ENCODE measurements at places on chromosomes 1 and 21.
A peak's percentile ranks its signal among the peaks of the same experiment; 100 is the strongest.

GRCh38 chr1:224884361-224884801, 45.1 kb upstream of the DNAH14 start:
- DNase-seq: no peak

DNA sequence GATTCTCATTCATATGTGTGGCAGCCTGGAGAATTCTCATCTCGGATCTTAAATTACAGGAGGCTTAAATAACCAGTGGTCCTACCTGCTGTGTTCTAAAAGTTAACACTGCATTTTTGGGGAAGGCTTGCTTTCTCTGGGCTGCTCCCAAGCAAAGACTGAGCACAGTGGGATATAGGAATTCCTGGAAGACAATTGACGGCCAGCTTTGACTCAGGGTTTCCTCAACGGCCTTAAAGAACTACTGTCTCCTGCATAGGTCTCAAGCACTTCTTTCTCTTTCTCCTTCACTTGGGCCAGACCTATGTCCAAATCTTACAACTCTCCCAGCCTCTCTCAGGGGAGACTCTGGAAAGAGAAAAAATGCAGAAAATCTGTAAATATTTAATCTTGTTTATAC, 1.0 kb upstream of the KRTAP13-3 start:
- DNase-seq: no peak

DNA sequence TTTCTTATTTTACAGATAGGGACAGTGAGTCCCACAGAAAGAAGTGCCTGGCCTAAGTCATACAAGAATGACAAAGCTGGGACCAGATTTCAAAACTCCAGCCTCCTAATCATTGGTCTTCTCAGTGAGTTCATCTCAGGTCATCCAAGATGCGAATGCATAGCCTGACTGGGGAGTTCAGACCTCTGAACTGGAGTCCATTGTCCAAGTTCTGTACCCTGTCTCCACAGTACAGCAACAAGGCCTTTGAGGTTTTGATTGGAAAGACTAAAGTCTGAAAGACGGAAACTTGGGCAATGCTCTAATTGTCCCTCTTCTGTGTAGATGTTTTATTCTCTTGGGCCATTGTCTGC, 62.0 kb downstream of the TNN start:
- no peak for DNase-seq

GRCh38 chr1:57576756-57577155, 152.9 kb upstream of the DAB1 start:
- DNase-seq: peak; percentile 71

DNA sequence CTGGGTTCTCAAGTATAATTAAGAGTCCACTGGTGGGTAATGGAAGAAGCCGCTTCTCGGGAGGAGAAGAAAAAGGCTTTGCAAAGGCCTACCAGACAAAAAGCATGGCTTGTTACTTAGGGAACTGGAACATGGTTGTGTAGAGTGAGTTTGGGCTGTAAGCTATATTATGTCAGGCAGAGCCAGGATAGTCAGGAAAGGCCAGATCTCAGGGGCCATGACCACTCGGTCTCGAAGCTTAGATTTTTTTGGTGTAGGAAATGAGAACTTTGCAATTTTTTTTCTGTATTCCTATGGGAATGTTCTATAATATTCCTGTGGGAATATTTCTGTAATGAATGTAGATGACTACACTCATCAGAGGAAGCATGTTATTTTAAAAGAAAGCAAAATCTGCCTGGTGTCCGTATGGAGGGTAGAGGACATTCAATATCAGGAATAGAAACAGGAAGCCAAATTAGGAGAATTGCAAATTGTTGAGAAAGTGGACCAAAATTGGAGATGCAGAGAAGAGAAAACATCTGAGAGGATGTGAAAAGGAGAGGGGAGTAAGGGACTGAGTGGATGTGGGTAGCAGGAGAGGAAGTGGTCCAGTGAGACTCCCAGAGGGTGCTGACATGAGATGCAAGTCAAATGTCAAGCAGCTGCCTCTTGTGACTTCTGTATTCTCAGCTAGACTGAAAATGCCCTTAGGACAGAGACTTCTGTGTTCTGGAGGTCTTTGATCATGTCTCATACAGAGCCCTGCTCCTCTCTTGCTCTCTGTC, 45.2 kb upstream of the HAO2 start:
- no peak for DNase-seq

GRCh38 chr1:64107632-64108031, 95.8 kb upstream of the UBE2U start:
- no peak for DNase-seq

GRCh38 chr1:79079770-79080169, 73.2 kb upstream of the ADGRL4 start:
- no peak for DNase-seq

DNA sequence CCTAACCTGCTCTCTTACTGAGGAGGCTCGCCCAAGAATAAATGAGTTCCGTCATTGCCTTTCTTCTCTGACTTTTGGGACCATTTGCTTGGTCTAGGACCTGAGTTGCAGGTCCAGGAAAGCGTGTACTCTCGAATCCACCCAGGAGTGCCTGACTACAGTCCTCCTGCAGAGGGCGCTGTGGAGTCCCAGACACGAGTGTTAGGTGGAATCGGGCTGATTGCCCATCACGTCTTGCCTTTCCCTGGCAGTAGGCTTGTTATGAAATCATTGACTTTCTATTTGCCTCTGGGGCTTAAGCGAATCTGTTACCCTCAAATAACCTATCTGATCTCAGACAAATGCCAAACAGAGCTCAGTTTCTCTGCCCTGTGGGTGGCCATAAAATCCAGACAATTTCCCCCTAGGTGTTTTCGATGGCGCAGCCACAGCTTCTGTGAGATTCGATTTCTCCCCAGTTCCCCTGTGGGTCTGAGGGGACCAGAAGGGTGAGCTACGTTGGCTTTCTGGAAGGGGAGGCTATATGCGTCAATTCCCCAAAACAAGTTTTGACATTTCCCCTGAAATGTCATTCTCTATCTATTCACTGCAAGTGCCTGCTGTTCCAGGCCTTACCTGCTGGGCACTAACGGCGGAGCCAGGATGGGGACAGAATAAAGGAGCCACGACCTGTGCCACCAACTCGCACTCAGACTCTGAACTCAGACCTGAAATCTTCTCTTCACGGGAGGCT, at the start of gene IL20:
TSS of gene IL20 (plus strand) at position 685 of the 733 bp plus-strand sequence. CDS start 230 bp downstream, outside the sequence.
- DNase-seq: peak; percentile 66

GRCh38 chr1:25990702-25991395, 7.0 kb downstream of the PAFAH2 start:
- no peak for DNase-seq

DNA sequence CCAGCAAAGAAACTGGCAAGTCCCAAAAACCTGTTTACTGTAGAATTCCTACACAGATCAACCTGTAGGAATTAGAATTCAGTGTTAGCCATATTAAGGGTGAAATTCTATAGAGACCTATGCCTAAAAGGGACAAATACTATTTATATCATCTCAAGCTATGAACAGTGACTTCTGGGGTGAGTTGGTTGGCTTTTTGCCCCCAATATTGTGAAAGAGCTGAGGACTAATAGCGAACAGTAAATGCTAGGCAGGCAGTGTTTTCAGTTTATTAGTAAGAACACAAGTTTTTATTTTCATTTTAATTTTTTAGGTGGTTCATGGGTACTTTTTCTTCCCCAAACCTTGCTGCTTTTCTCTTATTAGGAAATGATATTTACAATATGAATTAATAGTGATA, 15.3 kb downstream of the SLC16A4 start:
- no peak for DNase-seq

DNA sequence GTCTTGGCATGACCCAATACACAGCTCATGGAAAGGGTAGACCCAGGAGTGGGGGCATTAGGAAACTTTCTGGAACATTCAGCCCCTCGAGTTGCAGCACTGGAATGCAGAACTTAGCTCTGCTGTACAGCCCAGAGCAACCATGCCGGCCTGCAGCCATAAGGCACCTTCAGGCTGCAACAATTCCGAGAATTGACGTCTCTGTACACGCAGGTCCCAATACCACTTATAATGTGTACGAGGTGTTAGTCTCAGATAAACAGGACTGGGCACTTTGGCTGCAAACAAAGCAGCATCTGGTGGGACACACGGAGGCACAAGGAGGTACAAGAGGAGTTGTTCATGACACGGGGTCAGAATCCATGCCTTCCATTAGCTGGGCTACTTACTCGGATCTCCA, 7.9 kb downstream of the CBR1 start:
- DNase-seq: no peak

- DNase-seq: no peak
Observed at GRCh38 chr1:243396876-243397275, 141.0 kb downstream of the SDCCAG8 start.

DNA sequence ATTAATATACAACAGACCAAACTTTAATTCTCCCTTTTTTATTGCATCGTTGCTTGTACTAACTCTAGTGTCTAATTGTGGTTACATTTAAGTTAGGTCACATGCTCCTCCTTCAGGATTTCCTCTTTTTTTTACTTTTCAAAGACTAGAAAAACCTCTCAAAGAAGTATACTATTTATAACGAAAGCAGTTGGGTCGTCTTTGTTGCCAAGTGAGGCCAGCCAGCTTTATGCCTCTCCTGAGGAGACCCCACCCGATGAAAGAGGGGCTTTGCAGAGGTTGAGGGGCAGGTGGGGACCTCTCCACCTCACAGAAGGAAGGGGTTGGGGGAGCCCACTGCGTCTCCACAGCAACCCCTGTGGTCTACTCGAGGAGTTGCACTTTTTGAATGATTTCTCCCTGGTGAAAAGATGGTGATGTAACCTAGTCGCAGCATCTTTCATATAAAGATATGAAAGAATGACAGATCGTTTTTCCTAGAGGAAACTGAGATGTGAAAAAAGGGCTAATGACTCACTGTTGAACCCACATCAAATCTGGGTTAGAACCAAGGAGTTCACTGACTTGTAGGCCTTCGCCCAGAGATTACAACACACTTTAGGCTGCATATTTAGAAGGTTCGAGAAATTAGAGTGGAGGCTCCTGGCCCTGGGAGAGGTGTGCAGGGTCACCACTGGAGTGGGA, 6.4 kb downstream of the TGFB2 start:
- DNase-seq: no peak

GRCh38 chr1:230270185-230270558, 156.0 kb downstream of the PGBD5 start:
- DNase-seq: no peak

- no peak for DNase-seq
Observed at GRCh38 chr1:206001476-206001888, 1.7 kb downstream of the RAB7B start.

- no peak for DNase-seq
Observed at GRCh38 chr1:35223084-35223630, 30.2 kb upstream of the SFPQ start.

GRCh38 chr1:166974647-166975345, 544 bp downstream of the ILDR2 start:
- DNase-seq: peak; percentile 49

GRCh38 chr1:16068356-16069270, 4.8 kb downstream of the FAM131C start:
- no peak for DNase-seq

DNA sequence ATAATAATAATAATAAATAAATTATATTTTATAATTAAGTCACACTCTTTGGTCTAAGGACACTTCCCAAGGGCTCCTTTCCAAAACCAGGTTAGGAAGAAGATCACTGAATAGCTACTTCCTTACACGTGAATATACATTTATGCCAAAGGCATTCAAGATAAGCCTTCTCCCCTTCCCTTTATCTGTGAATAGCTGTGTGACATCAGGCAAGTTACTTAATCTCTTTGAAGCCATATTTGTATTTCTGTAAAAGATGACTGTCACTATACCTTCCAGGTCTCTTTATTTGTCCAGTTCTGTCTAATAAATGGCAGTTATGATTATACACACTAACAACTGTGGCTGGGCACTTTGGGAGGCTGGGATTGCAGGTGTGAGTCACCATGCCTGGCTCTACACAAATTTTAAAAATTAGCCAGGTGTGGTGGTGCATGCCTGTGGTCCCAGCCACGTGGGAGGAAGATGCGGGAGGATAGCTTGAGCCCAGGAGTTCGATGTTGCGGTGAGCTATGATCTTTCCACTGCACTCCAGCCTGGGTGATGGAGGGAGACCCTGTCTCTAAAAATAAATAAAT, 5.5 kb upstream of the RNF11 start:
- DNase-seq: no peak

- no peak for DNase-seq
Observed at GRCh38 chr1:236083650-236084385, 18.9 kb upstream of the NID1 start.

- no peak for DNase-seq
Observed at GRCh38 chr1:77253211-77253610, 28.6 kb upstream of the AK5 start.

GRCh38 chr1:10796029-10796944, at the start of gene CASZ1:
Gene CASZ1, minus strand, starts transcription at chr1:10796646. Its CDS starts 102,757 bp downstream, at chr1:10693889.
- DNase-seq: peak; percentile 62

DNA sequence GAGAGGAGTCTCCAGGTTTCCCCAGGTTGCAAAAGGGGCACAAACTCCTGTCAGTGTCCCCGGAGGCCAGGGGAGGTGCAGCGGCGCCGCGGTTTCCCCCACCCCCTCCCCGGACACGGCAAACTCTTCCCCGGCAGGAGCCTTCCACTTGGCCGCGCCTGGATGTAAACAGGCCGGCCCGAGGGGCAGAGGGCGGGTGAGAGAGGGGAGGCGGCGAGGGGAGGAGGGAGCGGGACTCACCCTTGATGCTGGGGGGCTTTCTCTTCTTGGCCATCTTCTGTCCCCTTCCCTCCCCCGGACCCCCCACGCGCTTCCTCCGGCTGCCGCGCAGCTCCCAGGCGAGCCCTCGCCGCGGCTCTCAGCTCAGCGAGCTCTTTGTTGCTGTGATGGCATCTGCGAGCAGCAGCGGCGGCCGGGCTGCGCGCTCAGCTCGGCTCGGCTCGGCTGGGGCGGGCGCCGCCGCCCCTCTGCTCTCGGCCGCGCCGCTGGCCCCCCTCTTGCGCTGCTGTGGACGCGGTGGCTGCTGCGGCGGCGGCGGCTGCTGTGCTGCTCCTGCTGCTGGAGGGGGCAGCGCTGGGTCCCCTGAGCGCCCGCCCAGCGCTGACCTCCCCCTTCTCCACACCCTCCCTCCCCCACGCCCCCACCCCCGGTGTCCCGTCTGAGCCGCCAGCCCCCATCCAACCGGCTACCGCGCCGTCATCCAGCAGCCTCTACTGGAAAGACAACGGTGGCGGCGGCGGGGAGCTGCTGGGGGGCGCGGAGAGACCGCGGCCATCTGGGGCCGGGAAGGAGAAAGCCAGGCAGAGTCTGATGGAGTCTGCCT, 4.9 kb upstream of the SLC44A5 start:
- DNase-seq: peak; percentile 65

GRCh38 chr1:40980453-40981121, 1.1 kb downstream of the CTPS1 start:
- DNase-seq: peak; percentile 26
